Cortex of kidney (tissue), 1 donor: ENCODE measurements at places on chromosomes 1 and 21.

DNA sequence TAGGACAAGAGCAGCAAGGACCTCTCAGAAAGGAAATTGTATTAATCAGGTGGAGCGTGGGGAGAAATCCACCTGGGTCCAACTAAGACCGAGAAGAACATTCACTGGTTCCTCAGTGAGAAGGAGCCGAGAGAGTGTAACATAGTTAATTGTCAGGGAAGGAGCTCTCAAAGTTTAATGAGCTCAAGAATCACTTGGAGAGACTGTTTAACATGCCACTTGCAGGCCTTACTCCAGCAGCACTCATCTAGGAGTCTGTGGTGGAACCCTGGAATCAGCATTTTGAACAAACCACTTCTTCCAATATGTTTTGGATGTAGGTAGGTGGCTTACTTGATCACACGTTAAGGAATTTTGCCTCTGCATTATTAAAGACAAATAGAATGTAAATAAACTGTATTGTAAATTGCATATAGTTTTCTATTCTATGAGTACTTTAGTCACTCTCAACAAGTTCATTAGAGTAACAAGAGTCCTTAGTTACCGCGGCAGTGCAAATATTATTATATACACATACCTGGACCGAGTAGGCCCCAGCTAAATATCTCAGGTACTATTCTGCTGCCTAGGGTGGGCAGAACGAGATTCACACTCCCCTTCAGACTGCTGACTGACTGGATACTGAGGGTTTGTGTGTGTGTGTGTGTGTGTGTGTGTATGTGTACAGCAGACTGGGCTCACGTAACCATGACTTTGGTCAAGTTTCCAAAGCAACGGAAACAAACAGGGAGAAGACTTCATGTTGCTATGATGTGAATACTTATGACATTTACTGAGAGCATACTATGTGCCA, 203.2 kb upstream of the USP24 start:
- no peak for DNase-seq

GRCh38 chr1:223020770-223021169, 122.3 kb downstream of the TLR5 start:
- no peak for DNase-seq

DNA sequence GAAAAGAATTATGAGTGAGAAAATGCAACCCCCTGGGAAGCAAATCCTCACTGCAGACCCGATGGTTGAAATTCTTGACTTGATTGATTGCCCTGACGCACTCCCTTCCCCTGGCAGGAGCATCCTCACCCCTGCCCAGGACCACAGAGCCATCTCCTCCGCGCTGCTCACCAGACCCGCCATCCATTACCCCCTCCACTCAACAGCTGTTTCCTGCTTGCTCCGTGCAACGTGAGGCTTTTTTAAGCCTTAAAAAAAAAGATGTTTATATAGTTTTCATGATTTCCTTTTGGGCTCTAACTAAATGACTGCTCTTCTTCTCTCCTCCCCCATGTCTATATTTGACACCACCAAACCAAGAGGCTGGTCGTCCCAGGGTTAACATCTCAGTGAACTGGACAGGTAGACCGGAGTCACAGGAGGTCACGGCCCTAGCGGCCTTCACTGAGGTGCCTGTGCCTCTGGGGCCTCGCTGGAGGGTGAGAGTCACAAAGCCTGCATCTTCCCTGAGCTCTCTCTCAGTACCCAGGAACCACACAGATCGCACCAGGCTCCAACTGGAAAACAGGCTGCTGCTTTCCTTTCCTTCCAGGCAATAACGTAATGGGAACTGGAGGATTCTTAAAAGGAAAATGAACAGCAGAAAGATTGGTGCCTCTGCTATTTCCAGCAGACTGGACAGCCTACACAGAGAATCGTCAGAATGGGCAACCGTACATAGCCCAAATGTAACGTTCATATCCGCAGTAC, 49.8 kb downstream of the ZBTB18 start:
- no peak for DNase-seq

GRCh38 chr1:110645821-110646735, 28.7 kb downstream of the KCNA3 start:
- no peak for DNase-seq

DNA sequence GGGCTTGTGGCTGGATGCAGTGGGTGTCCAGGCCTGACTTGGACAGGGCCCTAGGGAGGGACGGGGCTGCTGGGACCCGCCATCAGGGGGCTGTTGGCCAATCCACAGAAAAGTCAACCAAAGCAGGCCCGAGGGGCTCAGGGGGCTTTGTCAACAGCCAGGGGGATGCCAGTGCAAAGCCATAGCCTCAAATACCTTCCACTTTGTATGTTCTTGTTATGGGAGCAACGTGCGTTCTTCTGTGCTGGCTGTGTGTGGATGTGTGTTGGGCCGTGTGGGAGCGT, 35.4 kb upstream of the ARF1 start:
- DNase-seq: no peak

DNA sequence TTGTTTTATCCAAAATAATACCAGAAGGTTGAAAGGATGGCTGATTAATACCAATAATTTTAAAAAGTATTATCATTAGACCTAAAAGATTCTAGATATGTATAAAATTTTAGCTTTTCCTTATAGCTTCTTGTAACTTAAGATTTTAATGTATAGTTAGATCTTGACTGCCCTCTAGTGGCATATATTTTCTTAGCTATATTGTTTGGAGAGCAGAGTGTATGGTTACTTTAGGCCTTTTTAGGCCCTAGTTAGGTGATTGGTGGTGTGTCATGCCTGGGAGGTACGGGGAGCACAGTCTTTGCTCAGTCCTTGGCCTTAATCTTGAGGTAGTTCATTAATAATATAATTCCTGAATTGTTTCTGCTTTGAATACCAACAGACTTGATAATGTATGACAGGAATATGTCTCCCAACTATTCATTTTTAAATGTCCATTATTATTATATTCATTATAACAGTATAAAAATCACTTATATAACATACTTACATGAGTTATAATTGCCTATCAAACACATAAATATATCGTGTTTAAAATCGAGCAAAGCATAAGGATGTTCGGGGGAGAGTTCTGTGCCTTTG, 328.4 kb downstream of the ZP4 start:
- DNase-seq: no peak
